Nasal cavity respiratory epithelium epithelial cell of viscerocranial mucosa (primary cell): ENCODE measurements at places on chromosomes 3 and 15. TPM values are rescaled to one million over a fixed set of nuclear protein-coding genes. Genes with fewer than 3 reads are reported as not detected.

Gene SPSB4
- 0.34 TPM in 1 of 2 replicates, not detected in the other for total RNA-seq

Gene AADACL2
- total RNA-seq, result not detected in 2 replicates

Gene C3orf62
- total RNA-seq, result 1.7 and 4.8 TPM in 2 replicates

Gene LMOD3
- total RNA-seq, result not detected in 2 replicates

Gene TMEM212
- total RNA-seq, result not detected in 2 replicates

Gene RBMS3
- 6.8 and 10.5 TPM in 2 replicates for total RNA-seq

Gene STAC
- total RNA-seq, result 1.7 and 1.9 TPM in 2 replicates

Gene SAMD7
- not detected in 2 replicates for total RNA-seq

Gene EXD1
- 0.21 and 1.4 TPM in 2 replicates for total RNA-seq

Gene TRAT1
- not detected in 2 replicates for total RNA-seq

Gene GOLGA8S
- total RNA-seq, result under 0.01 TPM in 1 of 2 replicates, not detected in the other

Gene ANKUB1
- 0.34 and 4.1 TPM in 2 replicates for total RNA-seq

Gene SGO1
- under 0.01 and 0.14 TPM in 2 replicates for total RNA-seq

Gene GOLGA6L7
- total RNA-seq, result not detected in 2 replicates

Gene SCG5
- total RNA-seq, result 2.1 and 3.1 TPM in 2 replicates

Gene GOLGA6B
- not detected in 2 replicates for total RNA-seq

Gene A4GNT
- not detected in 2 replicates for total RNA-seq

Gene ZNF502
- 6.2 and 9.0 TPM in 2 replicates for total RNA-seq

Gene PP2D1
- total RNA-seq, result not detected in 2 replicates

Gene HACD3
- 68.4 and 95.0 TPM in 2 replicates for total RNA-seq

Gene ZNF148
- 27.7 and 36.0 TPM in 2 replicates for total RNA-seq

Gene CRYGS
- 0.34 and 1.2 TPM in 2 replicates for total RNA-seq

Gene C3orf22
- not detected in 2 replicates for total RNA-seq

Gene SERINC4
- total RNA-seq, result 0.07 TPM in 1 of 2 replicates, not detected in the other
